ENCODE measurements at places on chromosomes 2 and 18.
A peak's percentile ranks its signal among the peaks of the same experiment; 100 is the strongest.

GRCh38 chr18:76306685-76307292, 188.3 kb downstream of the ZNF516 start:
- DNase-seq = no peak

DNA sequence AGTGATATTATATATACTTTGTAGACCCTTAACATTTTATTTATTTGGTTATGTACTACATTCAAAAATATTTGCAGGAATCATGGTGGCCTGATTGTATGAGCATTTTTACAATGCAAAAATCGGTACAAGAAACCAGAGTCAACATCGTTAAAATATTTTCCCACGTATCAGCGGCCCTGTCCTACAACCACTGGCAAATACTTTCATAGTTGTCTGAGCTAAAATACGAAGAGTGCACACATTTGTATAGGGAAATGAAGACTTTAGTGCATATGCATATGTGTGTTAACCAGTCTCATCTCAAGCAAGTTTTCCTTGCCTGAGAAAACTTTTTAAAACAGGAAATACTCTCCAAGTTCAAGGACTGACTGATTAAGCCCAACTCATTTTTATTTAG, 35.9 kb downstream of the CCDC102B start:
- no peak for DNase-seq

DNA sequence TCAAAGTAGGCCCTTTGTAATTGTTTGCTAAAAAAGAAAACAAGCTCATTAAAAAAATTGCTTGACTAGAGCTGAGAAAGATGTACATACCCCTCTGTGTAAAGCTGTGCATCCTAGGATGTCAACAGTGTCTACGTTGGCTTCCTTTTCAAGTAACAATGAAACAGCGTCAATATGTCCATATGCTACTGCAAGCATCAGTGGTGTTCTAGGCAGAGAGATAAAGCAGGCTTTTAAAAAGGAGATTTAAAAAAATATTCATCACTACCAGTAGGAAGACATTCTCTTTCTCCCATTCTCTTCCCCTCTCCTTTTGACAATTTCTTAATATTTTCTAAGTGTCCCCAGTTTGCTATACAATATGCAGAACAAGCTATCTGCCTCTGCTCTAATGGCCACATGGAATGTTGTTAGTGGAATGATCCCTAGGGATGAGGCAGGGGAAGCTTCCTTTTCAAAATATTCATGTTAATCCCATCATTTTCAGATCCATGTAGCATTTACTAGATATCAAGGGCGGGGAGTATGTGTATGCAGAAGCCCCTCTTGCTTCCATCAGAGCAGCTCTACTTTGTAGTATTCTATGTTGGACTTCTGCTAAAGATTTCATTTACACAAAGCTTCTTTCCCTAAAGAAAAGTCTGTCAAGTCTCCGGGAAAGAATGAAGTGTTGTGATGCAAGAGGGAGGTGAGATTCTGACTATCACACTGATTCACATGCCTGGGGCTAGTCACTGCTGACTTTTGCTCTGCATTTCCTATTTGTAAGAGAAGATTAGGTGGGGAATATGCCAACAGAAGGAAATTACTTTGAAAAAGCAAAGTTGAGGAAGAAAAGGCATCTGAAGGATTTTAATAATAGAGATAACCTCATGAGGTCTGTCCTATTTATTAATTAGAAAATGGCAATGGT, 81.5 kb upstream of the PGAP1 start:
- DNase-seq = no peak

GRCh38 chr18:75003764-75004690, 204.9 kb downstream of the PTGR3 start:
- no peak for DNase-seq

- peak; percentile 5 for DNase-seq
Measured at GRCh38 chr18:55384551-55385275, 203.3 kb downstream of the TCF4 start.

DNA sequence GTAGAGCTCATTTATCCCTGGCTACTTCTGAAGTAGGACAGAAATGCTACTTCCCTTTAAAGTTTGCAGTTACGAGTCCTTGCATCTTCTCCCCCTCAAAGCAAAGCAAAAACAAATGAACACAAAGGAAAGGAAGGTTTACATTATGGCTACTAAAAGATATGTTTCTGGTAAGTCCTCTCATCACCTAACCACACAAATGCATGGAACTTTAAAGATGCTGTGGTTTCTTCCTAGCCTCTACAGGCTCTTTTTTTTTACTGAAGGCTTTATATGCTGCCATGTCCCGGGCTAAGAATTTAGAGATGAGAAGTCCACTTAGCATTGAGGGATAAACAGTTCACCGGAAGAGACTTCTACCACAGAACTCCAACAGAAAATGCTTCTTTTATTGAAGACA, 291.2 kb downstream of the SS18 start:
- DNase-seq = no peak

GRCh38 chr2:230928701-230929380, 3.8 kb upstream of the GPR55 start:
- no peak for DNase-seq

DNA sequence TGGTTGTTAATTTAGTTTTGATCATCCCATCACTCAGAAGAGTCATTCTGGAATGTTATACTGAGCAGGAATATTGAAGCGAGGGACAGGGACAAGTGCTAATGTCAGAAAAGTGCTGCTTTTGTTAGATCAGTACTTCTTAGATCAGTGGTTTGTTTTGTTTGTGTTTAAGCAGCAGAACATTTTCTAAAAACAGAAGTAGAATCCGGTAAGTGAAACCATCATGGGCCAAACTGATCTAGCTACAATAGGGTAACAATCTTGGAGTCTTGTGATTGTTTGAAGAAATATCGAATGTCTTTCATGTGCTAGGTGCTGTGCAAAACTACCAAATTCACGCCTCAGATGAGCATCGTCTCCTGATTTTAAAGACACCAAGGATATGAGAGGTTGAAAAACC, 45.1 kb upstream of the SEC11C start:
- no peak for DNase-seq

- no peak for DNase-seq
Measured at GRCh38 chr2:62175728-62176127, 20.2 kb upstream of the B3GNT2 start.

DNA sequence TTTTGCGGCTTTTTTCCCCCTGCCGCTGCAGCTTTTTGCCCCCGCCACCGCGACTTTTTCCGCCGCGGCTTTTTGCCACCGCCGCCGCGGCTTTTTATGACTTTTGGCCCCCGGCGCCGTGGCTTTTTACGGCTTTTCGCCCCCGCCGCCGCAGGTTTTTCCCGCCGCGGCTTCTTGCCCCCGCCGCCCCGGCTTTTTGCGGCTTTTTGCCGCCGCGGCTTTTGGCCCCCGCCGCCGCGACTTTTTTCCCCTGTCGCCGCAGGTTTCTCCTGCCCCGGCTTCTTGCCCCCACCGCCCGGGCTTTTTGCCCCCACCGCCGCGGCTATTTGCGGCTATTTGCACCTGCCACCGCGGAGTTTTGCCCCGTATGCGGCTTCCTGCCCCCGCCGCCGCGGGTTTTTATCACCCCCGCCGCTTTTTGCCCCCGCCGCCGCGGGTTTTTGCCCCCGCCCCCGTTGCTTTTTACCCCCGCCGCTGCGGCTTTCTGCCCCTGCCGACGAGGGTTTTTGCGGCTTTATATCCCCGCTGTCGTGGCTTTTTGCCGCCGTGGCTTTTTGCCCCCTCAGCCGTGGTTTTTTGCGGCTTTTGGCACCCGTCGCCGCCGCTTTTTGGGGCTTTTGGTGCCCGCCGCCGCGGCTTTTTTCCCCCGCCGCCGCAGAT, 2750.9 kb downstream of the RPIA start:
- DNase-seq = no peak

DNA sequence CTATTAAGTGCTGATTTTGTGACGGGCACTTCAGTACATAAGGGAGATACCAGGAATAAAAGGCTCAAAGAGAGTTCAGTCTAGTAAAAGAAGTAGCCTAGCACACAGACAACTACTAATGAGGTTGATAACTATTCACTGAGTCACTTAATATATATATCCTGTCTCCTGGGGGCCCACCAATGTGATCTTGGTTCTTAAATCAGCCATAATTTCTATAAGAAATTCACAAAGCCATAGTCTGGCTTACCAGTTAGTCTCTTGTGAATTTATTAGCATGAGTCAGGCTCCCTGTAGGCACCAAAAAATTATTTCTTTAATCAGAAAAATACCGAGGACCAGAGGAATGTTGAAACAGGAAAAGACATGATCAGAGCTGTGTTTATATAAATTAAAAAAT, 10.4 kb downstream of the KCNE4 start:
- DNase-seq = no peak

DNA sequence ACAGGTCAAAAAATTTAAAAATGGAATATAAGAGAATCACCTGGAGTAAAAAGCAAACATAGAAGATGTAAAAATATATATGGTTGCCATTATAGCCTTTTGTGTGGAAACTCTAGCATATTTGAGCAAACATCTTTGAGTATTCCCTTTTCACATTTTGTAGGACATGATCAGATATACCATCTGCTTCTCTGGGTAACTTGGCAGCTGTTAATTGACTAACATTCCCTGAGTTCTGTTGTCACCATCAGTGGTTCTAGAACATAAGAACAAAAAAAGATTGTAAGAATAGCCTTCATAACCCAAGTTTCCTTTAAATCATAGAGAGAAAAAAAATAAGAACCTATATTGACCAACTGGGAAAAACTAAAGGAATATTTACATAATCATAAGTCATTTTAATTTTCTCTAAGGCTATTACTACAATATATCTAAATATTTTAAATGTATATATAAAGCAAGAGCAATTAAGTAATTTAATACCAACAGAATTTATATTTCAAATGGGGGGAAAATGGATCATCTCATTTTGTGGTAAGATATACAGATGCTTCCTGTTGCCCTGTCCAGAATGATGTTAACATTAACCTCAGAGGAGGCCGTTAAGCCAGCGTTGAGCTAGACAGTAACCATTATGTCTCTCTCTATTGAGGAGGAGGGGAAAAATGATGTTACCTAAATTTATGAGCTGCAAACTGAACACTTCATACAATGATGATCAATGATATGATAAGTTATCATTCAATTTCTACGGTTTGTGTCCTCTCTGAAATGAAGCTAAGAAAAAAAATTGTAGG, 9.8 kb upstream of the INO80D start:
- no peak for DNase-seq

GRCh38 chr2:161044095-161044865, 115.9 kb upstream of the TANK start:
- no peak for DNase-seq

DNA sequence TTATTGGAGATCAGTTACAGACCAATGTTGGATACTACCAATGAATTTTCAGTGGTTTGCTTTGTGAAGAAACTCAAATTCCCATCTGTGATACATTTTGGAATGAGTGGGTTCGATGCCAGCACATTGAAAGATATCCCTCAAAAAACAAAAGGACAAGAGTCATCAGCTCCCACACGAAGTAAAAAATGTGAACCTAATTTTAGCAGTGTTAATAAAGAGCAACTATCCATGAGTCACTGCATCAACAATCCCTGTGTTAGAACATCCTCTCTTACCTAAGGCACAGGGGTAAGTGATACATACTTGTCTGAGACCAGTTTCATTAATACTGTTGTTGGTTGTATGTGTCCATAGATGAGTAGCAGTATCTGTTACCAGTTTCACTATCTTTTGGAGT, 551.8 kb upstream of the SOX11 start:
- DNase-seq = no peak

DNA sequence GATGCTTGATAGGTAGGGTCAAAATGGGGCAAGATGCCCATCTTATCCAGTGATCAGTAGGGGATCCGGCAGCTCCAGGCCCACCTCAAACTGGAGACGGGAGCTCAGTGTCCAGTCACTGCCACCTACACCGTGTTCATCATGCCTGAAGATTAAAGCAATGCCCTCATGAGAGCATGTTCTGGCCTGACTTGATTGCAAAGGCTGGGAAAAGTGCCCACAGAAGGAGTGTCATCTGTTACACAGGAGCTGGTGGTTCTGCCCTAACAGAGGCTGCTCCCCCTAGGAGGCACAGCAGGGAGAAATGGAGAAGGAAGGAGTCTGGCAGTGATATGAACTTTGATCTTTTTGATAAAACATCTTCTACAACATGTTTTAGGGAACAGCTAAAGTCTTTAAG, 92.3 kb downstream of the CCBE1 start:
- no peak for DNase-seq

DNA sequence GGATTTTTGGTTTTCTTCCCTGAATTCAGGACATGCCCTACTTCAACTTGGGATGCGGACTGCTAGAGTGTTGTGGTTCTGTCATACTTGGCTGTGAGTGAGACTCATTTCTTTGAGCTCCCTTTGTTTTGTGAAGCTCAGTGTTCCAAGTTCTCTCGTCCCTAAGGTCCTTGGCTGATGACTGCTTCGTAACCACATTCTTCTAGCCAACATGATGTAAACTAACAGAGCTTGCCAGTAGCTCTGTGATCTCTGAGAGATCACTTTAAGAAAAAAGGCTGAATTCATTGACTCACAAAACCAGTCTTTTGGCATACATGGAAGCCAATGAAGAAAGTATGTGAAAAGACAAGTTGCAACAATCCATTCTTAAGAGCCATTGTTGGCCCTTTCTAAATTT, 96.9 kb upstream of the MSTN start:
- DNase-seq = no peak
